ENCODE measurements at places on chromosomes 1 and 21.

- DNase-seq = no peak
These were observed 36.2 kb upstream of the BTG2 start for GRCh38 chr1:203268901-203269653.

DNA sequence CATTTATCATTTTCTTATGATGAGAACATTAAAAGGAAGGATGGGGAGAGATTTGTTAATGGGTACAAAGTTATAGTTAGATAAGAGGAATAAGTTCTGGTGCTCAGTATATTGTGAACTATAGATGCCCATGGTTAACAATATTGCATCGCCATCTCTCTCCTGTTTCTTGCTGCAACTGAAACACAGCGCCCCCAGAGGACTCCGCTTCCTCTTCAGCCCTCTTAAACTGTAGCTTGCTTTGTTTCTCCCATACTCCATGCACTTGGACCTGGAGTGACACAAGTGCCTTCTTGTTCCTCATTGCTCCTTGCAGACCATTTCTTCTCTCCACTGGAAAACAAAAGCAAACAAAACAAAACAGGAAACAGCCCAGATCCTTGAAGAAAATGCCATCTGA, 70.1 kb upstream of the NTPCR start:
- DNase-seq = no peak

DNA sequence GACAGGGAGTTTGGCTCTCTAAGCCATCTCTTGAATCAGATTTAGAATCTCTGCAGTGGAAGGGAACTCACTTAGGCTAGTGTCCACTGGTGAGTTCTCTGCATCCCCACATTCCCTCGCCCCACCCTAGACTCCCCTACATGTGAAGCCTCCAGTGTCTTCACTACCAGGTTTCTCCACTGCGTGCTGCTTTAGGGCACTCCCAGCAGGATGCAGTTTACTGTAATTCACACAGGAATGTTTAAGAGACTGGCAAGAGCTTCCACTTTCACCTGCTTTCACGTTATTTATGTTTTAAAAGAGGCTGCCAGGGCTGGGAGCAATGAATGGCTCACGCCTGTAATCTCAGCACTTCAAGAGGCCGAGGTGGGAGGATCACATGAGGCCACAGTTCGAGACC, 60.2 kb downstream of the KAZN start:
- DNase-seq = no peak

DNA sequence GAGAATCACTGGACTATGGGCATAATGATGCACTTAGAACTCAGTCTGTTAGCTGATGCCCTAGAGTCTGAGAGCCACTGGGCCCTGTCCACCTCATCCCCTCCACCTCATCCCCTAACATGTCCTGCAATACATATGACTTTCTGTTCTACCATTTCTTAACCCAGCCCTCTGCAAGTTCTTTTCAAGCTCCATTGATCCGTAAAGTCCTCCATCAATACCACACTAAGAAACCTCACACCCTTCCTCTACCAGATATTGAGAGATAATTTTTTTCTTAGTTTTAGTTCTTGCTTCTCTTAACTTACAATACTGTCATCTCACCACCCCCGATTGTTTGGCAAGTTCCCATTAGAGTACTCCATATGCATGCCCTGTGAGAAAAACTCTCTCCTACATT, 22.1 kb downstream of the FCRL4 start:
- DNase-seq = no peak

DNA sequence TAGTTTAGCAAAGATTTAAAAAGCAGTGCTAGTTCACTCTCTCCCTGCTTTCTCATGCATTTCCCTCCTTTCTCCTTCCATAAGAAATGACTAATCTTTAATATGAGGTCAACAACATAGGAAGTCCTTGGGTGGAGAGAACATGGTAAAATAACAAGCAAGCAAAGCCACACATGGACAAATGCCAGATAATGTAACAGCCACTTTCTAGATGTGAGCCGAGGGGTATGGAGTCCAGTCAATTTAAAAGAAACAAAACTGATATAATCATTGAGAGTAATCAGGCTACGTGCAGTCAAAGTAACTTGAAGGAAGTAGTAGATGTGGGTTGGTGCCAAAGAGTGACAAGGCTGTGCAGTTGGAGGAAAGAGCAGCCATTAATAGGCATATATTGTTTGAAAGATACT, 69.6 kb downstream of the DUSP10 start:
- DNase-seq = no peak

DNA sequence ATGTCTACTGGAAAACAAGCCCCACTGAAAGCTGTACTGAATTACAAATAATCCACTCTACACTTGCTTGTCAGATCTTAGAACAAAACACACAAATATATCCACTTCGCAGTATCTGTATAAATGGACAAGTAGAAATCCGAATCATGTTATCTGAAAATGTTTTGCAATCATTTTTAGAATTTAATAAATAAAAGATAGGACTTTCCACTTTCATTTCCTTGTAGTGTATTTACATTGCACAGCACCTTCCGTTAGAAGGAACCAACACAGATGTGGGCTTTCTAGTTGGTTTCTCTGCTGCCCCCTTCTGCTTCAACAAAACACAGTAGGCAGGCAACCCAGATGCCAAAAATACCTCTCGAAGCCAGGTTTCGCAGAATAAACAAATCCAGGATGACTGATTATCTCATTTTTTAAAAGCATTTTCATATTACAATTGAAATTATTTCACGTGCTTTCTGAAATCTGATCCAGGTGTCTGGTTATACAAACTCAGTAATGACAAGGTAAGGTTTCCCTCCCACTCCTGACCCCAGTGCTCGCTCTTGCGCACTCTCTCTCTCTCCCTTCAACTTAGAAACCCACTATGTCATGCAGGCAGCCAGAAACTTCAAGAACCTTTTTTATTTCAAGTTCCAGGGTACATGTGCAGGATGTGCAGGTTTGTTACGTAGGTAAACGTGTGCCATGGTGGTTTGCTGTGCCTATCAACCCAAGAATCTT, 389.9 kb downstream of the SMYD3 start:
- DNase-seq = peak; percentile 37

GRCh38 chr21:19461481-19462205, 1058.1 kb upstream of the TMPRSS15 start:
- DNase-seq = no peak

GRCh38 chr1:204975568-204976235, 67.3 kb upstream of the CNTN2 start:
- peak; percentile 50 for DNase-seq

DNA sequence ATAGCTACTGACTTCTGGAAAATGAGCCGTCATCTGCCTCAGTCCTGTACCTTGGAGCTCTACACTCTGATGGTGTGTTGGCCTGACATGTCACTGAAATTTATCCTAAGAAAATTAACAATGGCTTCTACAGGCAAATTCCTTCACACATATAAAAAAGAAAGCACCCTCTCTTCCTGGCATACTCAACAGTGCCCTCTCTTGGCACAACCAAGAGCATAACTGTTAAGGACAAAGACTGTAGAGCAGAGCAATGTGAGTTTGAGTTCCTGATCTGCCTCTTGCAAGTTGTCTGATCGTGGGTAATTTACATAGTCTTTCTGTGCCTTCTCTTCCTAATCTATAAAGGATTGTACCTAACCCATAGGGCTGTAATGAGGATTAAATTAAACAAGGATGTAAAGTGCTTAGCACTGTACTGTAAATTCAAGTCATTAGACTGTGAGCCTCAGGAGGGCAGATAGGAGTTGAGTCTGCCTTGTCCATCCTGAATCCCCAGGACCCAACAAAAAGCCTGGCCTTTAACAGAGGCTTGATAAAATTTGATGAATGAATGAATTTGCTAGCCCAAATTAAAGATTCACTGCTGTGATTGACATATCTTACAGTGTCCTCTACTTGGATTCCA, 83.5 kb downstream of the SYF2 start:
- peak; percentile 39 for DNase-seq

DNA sequence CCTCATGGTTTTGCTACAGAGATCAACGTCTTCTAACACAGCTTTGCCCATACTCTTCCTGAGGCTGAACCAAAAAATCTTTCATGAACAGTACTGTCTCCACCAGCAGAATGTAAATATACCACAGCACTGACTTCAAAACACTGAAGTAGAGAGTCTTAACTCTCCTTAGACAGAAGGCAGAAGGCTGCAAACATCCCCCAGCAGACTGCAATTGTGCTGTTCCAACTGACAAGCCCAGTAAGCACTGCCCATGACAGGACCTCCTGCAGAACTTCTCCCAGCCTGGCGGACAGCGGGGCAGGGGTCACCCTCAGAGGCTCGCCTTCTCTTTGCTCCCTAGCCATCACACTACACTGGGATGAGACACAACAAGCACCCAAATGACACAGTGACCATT, 218.7 kb downstream of the RERE start:
- no peak for DNase-seq

- DNase-seq = no peak
These were observed 54.1 kb downstream of the C8A start for GRCh38 chr1:56908619-56909221.

DNA sequence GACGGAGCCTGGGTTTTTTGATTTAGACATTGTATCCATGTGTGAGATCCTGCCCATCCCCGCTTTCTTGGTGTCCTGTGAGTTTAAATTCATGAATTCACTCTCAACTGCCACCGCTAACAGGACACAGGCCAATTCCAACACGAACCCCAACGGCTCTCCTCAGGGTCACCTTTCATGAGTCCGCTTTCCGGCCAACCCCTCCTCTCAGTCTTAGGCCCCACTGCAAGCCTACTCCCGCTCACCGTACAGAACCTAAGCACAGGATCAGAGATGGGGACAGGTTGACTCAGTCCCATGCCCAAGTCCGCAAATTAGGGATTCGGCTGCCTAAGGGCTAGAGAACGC, 238 bp upstream of the SCP2 start:
- DNase-seq = no peak

GRCh38 chr1:156571261-156571852, 1.0 kb downstream of the IQGAP3 start:
- no peak for DNase-seq

GRCh38 chr1:78722947-78723346, 73.3 kb downstream of the IFI44 start:
- no peak for DNase-seq

DNA sequence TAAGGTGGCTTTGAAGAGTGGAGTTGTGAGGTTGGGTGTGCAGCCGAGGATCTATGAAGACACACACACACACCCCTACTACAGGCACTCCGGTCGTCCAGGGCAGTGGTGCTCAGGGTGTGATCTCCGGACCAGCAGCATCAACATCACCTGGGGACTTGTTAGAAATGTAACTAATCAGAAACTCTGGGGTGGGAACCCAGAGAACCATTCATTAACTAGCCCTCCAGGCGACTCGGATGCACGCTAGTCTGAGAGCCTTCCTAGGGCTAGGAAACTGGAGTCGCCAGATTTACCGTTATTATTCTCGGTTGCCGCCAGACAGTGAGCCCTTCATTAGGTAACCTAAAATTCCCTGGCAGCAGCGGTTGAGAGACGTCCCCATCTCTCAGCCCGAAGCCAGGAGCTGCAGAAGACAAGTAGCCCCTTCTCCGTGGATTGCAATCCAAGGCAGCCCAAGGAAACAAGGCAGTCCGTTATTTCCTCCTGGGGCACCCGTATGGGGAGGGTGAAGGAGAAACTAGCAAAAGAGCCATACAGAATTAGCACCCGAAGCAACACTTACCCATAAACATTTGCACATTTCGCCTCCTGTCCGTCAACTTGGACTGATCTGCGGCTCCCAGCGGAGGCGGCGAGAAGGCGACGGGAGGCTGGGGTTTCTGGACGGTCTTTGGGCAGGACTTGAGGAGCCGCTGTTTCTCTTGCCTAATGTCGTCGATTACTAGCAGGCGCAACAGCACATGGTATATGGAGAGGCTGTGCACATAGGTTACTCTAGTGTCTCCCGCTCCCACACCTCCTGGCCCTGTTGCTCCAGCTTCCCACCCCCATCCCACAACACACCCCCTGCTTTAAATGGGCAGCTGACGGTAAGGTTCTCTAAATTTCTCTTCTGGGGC, 2.9 kb upstream of the CCN1 start:
- DNase-seq = no peak

DNA sequence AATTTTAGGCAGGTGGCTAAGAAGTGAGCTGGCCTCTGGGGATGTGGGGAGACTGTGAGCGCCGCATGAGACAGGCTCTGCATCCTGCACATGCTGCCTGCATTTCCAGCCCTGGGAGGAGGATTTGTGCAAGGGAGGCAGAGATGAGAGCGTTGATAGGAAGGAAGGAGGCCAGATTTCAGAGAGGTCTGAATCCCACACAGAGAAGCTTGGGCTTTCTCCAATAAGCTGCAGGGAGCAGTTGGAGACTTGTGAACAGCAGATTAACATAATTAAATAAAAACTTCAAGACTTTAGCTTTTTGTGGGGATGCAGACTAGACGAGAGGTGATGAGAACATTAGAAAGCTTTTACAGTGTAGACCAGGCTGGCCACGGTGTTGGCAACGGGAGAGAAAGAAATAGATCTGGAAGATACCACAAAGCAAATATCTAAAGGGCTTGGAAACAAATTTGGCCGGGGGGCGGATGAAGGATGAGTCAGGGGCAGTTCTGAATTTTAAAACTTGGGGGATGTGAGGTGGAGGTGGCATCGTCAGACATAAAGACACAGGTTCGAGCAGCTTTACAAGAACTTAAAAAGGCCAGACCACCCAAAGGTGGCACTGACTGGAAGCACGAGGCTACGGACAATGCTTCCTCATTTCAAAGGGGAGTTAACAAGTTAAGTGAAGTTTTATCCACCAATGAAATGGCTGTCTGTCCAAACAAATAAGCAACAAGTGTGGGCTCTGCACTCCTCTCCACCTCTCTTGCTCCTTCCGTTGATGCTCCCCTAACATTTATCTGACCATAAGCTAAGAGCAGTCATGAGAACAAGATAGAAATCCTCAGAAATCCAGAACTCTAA, 57.0 kb downstream of the HIVEP3 start:
- no peak for DNase-seq

- DNase-seq = no peak
These were observed 23.6 kb downstream of the DISP3 start for GRCh38 chr1:11502516-11502915.

- DNase-seq = no peak
These were observed 5.3 kb downstream of the DVL1 start for GRCh38 chr1:1343811-1344421.

GRCh38 chr1:182888736-182889531, 49.8 kb downstream of the DHX9 start:
- DNase-seq = no peak

DNA sequence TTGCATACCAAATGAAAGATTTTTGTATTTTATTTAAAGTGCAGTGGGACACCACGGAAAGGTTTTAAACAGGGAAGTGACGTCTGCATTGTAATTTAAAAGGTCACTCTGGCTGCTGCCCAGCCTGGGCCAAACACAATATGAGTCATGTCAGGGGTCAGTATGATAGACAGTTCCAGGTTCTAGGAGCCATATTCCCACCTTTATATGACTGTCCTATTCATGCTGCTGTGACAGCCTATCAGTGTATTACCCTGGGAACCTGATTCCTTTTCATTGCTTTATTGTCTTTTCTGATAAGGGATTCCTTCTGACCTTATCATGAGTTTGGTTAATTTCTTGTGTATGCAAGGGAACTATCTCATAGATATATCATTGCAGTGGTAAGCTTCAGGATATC, 5.3 kb downstream of the VANGL1 start:
- no peak for DNase-seq

GRCh38 chr1:168509875-168510791, 33.7 kb downstream of the XCL2 start:
- DNase-seq = peak; percentile 61

- DNase-seq = no peak
These were observed 73.0 kb downstream of the GBP6 start for GRCh38 chr1:89436856-89437255.
